WTC11 (cell line): ENCODE measurements at places on chromosomes 5 and 9. TPM values are rescaled to one million over a fixed set of nuclear protein-coding genes. Genes with fewer than 3 reads are reported as not detected.

GRCh38 chr9:88303721-88304451 is 84.4 kb upstream of the SPIN1 start:
- DNase-seq: no peak

DNA sequence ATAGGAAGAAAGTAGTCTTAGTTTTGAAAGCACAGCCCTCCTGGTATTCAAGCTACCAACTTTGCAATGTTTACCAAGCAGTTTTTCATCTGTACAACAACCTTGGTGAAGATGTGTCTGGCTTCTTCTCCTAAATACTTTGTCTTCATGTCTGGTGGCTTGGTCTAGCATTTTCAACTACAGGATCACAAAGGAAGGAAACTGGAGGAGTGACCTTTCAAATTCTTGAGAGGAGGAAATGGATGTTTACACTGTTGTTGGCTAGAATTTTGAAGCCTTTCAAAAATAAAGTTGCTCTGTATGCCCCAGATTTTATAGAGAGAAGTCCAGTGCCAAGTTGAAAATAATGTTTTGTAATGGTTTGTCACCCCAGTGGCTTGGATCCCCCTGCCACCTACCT is 16.3 kb downstream of the PAM start:
- no peak for DNase-seq

DNA sequence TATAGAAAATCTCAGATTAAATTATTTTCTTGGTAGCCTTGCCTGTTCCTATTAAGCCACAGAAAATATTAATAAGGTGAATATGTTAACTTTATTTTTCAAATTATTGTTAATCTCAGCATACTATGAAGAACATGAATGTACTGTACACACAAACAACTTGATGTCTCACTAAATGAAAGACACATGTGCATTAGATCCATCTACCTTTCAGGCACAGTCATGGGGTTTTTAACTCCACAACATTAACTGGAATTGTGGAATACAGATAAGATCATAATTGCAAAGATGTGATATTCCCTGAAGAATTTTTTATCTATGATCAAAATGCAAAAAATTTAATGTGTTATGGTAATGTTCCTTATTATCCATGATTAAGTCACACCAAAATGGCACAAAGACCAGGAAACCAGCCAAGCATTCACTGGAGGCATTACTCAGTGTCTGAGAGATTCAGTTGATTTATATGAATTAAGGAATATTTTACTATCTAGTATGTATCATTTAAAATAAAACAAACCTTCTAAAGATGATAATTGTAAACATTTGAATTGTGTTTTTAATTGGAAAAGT is 150.0 kb upstream of the VCAN start:
- no peak for DNase-seq

ARID3C gene
- 0.14 to 0.23 TPM (median 0.15 TPM) in 3 replicates for total RNA-seq
